ENCODE measurements at places on chromosomes 11 and 22. TPM values are rescaled to one million over a fixed set of nuclear protein-coding genes. Genes with fewer than 3 reads are reported as not detected.

Gene VSTM5
- total RNA-seq = not detected

Gene SLC22A6
- not detected for total RNA-seq

Gene KIRREL3
- 10.2 TPM for total RNA-seq

Gene BBS1
- total RNA-seq = 9.3 TPM

Gene GSTT2B
- 0.44 TPM for total RNA-seq

Gene APOL6
- 2.1 TPM for total RNA-seq

Gene ZNF202
- total RNA-seq = 9.0 TPM
